ENCODE measurements at places on chromosomes 5 and 9.

GRCh38 chr9:110241260-110241857 is 14.9 kb downstream of the TXN start:
- DNase-seq: no peak

DNA sequence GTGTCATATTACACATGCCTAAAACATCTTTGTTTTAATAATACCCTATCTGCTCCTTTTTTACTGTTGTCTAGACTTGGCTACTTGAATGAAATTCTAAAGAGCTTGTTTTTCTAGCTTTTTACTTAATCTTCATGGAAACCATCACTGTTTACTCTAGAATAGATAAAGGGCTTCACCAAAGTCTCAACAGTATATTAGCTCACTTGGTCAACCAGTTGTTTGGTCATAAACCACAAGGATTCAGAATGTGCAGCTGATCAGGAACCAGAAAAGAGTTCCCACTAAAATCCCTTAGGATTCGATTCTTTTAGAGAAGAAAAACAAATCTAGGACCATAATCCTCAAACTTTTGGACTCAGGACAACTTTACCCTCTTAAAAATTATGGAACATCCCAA is 38.0 kb downstream of the CDO1 start:
- DNase-seq: no peak

DNA sequence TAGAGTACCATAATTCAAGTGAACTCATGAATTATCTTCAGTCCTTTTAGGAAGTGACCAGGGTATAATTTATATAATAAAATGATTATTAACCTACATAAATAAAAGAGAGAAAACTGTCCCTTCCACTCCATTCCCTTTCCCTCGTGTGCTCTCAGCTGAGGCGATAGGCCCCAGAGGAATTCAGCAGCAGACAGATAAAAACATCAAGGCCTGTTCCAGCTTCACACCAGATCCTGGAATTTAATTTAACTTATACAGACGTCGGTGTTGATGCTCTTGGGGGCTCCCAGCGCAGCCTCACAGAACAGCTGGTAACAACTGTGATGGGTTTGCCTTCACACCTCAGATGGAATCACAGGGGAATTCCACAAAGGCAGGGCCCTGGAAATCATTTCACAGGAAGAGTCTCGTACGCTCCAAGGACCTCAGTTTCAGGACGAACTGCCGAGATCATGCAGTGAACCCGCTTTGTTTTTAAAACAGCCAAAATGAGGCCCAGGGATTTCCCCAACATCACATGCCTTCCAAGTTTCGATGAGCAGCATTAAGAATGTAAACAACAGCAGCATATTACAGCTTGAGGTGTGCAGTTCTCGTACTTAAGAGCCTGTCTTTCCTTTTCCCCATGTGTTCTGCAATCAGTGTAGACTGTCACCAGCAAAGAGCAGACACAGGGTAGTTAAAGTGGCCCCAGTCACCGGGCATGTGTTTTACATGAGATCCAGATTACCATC is 73.6 kb upstream of the ALDH1B1 start:
- no peak for DNase-seq

GRCh38 chr5:117691081-117691870 is 1116.7 kb upstream of the SEMA6A start:
- no peak for DNase-seq

- DNase-seq: no peak
Observed at GRCh38 chr9:134888603-134889190, 8.1 kb downstream of the FCN2 start.
